Fibroblast of upper back skin (primary cell): ENCODE measurements at places on chromosomes 6 and 20.

DNA sequence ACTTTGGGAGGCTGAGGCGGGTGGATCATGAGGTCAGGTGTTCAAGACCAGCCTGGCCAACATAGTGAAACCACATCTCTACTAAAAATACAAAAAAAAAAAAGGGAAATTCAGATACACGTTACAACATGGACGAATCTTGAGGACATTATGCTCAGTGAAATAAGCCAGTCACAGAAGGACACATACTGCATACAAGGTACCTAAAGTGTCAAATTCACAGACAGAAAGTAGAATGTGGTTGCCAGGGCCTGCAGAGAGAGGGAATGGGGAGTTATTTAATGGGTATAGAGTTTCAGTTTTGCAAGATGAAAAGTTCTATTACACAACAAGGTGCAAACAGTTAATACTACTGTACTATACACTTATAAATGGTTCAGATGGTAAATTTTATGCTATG lies 75.1 kb downstream of the SNX5 start:
- DNase-seq = no peak

DNA sequence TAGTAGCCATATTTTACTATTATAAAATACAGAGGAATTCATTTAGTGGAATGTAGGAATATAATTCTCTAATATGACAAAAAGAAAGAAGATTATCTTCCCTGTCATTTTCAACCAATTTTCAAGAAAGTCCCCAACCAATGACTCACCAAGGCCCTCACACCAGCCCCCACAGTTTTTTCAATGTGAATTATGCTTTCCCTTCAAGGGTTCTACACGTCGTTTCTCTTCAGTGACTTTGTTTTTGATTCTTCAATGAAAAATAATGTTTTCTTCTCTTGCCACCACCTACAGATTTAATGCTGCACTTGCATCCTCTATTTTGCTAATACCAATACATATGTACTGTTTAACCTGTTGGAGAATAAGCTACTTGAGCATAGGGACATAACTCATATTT lies 841.3 kb downstream of the PHF3 start:
- DNase-seq = no peak

DNA sequence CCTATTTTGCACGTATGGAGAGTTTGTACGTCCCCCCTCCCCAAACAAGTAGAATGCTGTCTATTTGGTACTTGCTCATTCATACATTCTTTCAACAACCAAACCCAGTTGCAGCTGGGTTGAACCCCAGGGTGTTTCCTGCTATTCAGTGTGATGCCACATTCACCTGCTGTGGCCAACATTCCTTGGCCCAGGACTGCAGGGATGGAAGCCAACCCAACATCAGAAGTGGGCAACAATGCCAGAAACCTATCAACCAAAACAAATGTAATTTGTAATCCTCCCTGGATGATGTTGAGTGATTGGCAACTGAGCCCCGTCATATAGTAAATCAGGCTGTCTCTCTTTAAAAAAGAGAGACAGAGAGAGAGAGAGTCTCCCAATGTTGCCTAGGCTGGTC lies 8.9 kb downstream of the NT5E start:
- peak; percentile 60 for DNase-seq

GRCh38 chr20:63708301-63709148 lies 686 bp downstream of the ZGPAT start:
- no peak for DNase-seq

- DNase-seq = no peak
Measured at GRCh38 chr6:25290306-25291060, 11.3 kb downstream of the CARMIL1 start.
